Esophagus muscularis mucosa (tissue), 4 donors: ENCODE measurements at places on chromosomes 5 and 9. TPM values are rescaled to one million over a fixed set of nuclear protein-coding genes. Genes with fewer than 3 reads are reported as not detected.

- peak; percentile 72 for DNase-seq
Observed at GRCh38 chr9:114827641-114828302, 21.9 kb upstream of the TNFSF15 start.

- DNase-seq = no peak
Observed at GRCh38 chr5:42760426-42760825, 3.8 kb downstream of the CCDC152 start.

Gene PRUNE2
- 728 TPM for total RNA-seq

GRCh38 chr9:18720691-18721090, 246.7 kb downstream of the ADAMTSL1 start:
- DNase-seq = no peak

DNA sequence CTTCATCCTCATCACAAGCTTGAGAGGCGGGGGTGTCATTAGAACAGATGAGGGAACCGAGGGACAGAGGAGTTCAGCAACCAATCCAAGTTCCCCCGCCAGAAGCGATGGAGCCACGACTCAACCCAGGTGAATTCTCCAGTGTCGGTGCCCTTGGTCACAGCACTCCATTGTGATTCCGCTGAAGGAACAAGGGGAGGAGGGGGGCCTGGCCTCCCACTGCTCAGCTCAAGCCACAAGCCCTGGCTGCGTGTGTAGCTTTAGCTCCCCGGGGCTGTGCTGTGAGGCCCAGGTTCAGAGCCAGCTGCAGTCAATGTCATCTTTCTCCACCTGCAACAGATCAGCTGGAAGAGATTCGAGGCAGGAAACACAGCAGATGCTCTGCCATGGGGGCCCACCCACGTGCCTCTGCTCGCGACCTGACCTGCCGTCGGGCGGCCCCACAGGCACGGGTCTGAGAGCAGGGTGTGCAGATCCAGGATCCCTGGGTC, 72.6 kb downstream of the GTF3C4 start:
- DNase-seq = no peak

- DNase-seq = no peak
Observed at GRCh38 chr9:121349009-121349408, 21.0 kb downstream of the STOM start.

Gene PDZD2
- total RNA-seq = 10.2 TPM

DNA sequence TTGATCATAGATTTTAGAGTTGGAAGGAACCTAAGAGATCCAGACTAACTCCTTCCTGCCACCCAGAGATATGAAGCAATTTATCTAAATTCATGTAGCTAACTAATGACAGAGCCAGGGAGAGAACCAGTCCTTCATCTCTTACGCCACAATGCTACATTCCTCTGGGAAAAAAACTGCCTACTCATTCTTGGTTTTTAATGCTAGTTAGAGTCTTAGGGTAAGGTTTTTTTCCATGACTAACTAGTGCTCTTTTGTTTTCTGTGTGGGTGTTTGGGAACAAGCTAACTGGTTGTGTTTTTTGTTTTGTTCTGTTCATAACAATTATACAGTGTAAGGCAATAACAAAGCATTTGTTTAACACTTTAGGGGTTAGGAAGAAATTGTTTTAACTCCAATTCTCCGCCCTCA, 52.4 kb downstream of the SLC44A1 start:
- DNase-seq = no peak

GRCh38 chr9:22054076-22054475, 45.0 kb upstream of the CDKN2B start:
- no peak for DNase-seq
